ENCODE measurements at places on chromosomes 13 and 19.

GRCh38 chr13:83980331-83980730, 98.1 kb upstream of the SLITRK1 start:
- DNase-seq, result no peak

- peak; percentile 49 for DNase-seq
Observed at GRCh38 chr13:29594303-29594709, 1.2 kb downstream of the SLC7A1 start.

GRCh38 chr19:50837300-50837699, 3.9 kb upstream of the KLK15 start:
- no peak for DNase-seq

DNA sequence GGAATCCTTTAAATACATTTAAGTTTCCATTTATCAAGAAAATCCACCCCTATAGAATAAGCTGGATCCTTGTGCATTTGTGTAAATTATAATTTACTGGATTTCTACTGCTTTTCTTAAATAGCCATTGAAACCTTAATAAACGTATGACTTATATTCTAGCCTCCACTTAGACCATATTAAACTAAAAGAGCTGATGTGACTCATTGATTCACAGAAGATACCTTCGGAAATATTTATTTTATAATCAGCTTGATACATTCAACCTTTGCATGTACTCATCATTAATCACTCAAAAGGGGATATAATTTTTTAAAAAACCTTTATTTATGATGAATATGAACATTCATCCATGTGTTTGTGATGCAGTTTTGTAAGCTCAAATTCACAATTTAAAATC, 136.3 kb downstream of the SPRY2 start:
- no peak for DNase-seq

DNA sequence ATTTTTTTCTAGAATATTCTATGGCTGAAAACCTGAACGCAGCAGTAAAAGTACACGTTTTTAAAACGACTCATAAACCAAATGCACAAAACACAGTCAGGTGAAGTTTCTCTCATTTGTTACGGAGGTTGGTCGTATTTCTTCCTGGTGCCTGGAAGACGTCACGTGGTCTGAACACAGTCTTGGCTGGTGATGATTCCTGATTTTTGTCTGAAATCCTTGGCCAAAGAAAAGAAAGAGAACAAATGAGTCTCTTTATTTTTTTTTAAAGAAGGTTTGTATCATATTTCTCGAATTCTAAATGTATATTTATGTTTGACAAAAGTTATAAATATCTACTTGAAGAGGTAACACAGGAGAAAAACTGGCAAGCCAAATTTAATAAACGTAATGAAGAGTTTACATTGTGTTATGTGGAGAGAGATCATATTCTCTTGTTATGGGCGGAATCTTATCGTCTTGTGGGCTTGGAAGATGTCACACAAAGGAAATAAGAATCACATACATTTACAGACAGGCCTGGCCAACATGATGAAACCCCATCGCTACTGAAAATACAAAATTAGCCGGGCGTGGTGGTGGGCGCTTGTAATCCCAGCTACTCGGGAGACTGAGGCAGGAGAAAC, 10.0 kb upstream of the PNMA8A start:
- no peak for DNase-seq

DNA sequence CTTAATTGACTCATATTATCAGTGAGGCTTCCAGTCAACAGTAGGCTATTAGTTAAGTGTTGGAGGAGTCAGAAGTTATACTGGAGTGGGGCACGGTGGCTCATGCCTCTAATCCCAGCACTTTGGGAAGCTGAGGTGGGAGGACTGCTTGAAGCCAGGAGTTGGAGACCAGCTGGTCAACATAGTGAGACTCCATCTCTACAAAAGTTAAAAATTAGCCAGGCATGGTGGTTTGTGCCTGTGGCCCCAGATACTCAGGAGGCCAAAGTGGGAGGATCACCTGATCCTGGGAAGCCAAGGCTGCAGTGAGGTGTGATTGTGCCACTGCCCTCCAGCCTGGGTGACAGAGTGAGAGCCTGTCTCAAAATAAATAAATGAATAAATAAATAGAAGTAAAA, 53.2 kb downstream of the COMP start:
- no peak for DNase-seq

- DNase-seq, result no peak
Observed at GRCh38 chr19:46824890-46825730, 25.5 kb downstream of the AP2S1 start.

DNA sequence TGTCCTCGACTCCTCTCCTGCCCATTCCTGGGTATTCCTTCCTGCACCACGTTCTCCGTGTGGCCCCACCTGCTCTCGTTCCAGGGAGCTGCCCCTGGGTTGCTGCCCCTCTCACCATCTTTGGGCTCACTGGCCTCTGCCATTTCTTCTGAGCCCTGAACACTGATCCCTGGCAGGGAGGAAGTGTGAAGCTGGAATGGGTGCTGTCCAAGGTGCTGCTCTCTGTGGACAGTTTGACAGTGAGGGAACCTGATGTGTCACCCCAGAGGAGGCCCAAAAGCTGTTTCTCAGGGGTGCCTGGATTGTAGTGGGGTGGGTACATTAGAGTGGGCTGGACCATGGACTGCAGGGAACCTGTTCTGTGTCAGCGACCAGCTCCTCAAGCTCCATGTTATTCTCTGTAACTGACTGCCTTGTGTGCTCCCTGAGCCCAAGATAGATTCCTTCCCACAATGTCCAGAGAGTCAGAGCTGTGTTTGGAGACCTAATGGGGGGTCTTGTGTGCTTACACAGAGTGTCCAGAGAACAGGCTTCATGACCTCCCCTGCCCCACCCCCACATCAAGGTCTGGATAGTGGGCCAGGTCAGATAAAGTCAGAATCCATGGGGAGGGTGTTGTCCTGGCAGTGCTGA, 7.2 kb upstream of the CEACAM8 start:
- no peak for DNase-seq
